Sigmoid colon (tissue), 7 donors: ENCODE measurements at places on chromosomes 2 and 18. TPM values are rescaled to one million over a fixed set of nuclear protein-coding genes. Genes with fewer than 3 reads are reported as not detected.

The CLEC4F gene
- total RNA-seq, result not detected

The FLACC1 gene
- 1.1 TPM for total RNA-seq

DNA sequence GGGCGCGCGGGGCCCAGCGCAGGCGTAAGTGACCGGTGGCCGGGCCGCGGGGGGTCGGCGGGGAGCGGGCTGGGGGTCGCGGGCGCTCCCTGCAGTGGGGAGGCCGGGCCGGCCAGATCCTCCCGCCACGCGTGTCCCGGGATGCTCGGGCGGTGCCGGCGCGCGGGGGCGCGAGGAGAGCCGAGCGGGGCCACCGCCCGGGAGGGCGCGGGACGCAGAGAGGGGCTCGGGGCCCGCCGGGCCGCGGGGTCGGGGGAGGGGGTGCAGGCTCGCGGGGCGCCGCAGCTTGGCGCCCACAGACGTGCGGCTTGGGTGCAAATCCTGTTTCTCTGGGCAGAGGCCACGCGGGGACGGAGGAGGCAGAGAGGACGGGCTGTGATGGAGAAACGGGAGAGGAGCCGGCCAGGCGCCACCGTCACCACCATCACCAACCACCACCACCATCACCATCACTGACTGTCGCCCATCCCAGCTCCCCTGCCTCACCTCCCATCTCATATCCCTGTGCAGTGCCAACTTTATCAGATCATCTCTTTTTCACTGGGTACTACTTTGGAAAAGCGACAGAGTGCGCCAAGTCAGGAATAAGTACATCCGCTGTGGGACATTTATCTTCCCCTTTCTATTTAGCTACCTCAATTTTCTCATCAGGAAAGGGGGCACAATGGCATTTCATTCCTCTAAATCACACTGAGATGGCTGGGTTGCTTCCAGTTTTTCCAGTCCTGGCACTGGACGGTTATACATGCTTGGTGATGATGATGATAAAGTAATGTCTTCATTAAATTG, 97.2 kb upstream of the GPR45 start:
- DNase-seq, result no peak

GRCh38 chr18:3855966-3856365, 406.0 kb downstream of the TGIF1 start:
- no peak for DNase-seq

DNA sequence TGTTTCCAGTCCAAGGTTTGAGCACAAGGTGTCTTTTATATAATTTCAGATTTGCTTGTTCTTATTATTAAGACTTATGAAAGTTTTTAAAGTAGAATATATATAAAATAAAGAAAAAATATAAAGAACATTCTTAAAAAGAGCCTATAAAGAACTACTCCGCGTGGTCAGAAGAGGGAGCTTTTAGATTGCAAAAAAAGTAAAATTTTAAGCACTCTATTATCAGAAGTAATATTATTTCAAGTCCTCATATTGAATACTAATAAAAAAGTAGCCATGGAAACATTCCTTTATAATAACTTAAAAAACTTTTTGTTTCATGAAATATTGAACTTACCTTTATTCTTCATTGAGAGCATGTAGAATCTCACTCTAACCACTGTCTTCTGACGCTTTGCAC, 51.4 kb downstream of the LINC00305 start:
- DNase-seq, result no peak

The GALNT13 gene
- 1.8 TPM for total RNA-seq

The SLC1A4 gene
- total RNA-seq, result 11.4 TPM

DNA sequence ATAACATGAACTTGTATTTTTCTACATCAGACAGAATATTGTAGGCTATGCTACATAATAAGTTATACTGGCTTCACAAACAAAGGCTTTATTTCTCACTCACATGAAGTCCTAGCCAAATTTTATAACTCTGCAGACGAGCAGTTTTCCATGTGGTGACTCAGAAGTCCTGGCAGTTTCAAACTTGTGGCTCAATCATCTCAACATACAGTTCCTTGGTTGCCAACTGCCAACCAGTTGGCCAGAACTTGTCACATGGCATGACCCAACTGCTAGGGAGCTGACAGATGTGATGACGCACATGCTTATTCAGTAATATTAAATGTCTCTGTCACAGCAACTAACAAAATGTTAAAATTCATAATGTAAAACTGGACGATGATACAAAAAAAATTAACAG, 63.8 kb upstream of the ZC3H15 start:
- no peak for DNase-seq

DNA sequence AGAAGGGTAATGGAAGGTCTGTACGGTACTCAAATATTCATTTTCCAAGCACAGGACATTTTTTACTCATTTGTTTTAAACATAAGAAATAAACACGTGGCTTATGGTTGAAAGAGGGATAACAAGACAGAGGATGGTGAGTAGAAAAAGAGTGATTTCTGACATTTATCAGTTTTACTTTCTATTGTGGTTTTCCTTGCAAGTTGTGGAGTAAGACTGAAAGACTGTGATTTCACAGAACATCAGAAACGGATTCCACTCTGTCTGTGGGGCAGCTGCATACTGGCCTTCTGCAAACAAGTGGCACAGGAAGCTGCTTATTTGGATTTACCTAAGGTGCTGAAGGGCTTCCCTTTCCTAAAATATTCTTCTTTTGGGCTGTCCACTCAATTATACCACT, 122.2 kb upstream of the ITGB6 start:
- DNase-seq, result no peak

DNA sequence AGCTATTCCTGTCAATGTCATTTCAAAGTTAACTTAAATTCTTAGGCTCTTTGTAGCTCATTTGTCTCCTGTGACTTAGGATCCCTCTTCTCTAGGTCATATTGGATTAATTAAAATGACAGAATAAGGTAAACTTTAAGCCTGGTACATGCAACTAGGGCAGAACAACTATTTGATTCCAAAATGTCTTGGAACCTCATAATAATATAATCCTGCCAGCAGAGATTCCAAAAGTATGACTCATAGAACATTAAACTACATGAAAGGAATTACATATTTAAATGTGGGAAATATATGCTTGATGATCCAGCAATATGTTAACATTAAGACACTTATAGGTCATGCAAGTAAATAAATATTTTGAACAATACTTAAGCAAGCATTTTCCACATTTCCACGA, 63.3 kb downstream of the COL3A1 start:
- no peak for DNase-seq

- DNase-seq, result no peak
Observed at GRCh38 chr2:43424262-43425207, 171.3 kb downstream of the THADA start.

GRCh38 chr18:25630682-25631081, 278.7 kb upstream of the ZNF521 start:
- no peak for DNase-seq

DNA sequence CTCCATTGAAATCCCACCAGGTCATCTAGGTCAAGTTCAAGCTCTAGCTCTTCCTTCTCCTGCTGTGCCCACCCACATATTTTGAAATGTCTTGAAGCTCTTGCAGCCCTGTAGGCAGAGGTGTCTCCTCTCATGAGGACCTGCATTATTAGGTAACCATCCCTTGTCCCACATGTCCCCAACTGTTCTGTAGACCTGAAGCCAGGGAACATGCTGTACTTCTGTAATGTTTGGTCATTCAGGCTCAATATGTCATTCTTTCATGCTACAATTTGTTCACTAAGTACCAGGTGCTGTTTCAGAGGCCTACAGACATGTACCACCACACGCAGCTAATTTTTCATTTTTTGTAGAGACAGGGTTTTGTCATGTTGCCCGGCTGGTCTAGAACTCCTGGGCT, 22.2 kb downstream of the SLC3A1 start:
- DNase-seq, result no peak

GRCh38 chr18:63306249-63306648, 13.3 kb downstream of the BCL2 start:
- no peak for DNase-seq

DNA sequence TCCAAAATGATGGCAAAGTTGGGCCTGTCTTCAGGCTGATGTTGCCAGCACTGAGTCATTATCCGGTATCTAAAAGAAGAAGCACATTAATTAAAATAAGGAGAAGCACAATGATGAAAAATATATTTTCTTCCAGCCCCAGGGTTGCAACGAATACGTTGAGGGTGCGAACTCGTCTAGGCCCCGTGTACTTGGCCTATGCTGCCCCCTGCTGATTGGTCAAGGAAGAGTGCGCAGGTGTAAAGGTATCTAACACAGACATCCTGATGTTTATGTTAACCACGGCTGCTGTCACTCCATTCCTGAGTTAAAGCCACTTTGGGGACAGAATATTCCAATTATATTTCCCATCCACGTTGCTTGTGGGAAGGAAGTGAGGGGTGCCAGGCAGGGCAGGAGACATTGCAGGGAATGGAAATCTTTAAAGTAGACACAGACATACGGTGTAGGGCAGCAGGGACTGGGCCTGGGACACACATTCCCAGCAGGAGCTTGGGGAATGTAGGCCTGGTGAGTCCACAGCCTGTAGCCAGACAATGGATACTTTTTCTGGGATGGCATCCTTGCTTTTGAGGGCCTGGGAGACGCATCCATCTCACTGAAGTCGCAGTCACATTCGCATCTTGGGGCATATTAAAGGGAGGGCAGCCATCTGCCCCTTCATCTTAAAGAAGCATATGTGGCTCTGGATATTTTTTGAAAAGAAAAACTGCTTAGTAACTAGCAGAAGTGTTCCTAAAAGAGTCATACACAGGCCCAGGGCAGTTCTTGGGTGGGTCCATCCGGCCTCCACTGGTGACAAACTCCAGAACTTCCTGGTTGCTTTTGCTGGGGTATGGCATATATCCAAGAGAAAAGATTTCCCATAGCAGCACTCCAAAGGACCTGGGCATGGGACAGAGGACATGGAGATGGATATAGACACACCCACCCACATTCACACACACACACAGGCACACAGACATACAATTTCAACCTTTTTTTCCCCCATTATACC, 81.9 kb downstream of the CLIP4 start:
- DNase-seq, result no peak

The CCDC195 gene
- total RNA-seq, result not detected

GRCh38 chr2:163353551-163353950, 382.3 kb downstream of the FIGN start:
- no peak for DNase-seq

The TXNDC2 gene
- not detected for total RNA-seq

The AP1S3 gene
- not detected for total RNA-seq

DNA sequence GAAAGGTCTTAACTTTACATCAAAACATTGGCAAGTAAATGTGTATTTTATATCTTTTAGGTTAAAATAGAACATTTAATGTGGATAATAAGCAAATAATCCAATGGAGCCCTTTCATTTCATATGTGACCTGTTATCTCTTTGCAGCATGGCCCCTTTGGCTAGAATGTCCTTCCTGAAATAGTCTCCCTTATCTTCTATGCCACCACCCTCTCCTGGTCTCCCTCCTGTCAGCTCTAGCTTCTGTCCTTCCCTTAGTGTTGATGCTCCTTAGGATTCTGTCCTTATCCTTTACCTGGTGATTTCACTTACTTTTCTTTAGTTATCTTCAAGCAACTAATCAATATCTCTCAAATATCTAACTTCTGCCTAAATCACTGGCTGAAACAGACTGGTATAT, 87.1 kb upstream of the TFCP2L1 start:
- DNase-seq, result no peak

DNA sequence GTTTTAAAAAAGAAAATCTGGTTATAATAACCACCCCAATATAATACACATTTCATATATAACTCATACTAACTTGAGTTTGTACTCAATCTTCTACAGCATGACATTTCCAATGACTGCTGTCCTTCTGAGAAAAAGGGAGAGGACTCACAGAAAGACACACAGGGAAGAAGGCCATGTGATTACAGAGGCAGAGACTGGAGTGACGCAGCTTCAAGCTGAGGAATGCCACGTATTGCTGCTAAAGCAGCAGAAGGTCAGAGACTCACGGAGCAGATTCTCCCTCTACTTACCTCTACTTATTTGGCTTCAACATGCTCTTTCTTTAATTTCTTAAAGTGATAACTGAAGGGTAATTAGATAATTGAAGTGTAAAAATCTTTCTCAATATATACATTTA, 753.5 kb upstream of the PKDCC start:
- no peak for DNase-seq

- DNase-seq, result no peak
Observed at GRCh38 chr2:235218486-235218907, 266.7 kb downstream of the SH3BP4 start.

The MBD2 gene
- 21.4 TPM for total RNA-seq

- no peak for DNase-seq
Observed at GRCh38 chr18:60826346-60826745, 453.8 kb upstream of the MC4R start.

DNA sequence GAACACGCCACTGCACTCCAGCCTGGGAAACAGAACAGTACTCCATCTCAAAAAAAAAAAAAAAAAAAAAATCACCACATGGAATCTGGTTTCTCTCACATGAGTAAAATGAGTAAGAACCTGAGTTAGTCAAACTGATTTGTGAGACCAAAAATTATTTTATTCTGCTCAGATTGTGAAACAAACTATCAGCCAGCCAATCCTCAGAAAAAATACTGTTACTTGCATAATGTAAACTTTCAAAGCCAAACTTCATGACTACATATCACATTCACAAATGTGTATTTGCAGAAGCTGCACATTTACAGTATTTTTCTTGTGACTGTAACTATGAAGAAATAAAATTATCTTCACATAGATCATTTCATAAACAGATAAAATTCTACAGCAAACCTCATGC, 23.2 kb downstream of the SUMO1 start:
- DNase-seq, result no peak

DNA sequence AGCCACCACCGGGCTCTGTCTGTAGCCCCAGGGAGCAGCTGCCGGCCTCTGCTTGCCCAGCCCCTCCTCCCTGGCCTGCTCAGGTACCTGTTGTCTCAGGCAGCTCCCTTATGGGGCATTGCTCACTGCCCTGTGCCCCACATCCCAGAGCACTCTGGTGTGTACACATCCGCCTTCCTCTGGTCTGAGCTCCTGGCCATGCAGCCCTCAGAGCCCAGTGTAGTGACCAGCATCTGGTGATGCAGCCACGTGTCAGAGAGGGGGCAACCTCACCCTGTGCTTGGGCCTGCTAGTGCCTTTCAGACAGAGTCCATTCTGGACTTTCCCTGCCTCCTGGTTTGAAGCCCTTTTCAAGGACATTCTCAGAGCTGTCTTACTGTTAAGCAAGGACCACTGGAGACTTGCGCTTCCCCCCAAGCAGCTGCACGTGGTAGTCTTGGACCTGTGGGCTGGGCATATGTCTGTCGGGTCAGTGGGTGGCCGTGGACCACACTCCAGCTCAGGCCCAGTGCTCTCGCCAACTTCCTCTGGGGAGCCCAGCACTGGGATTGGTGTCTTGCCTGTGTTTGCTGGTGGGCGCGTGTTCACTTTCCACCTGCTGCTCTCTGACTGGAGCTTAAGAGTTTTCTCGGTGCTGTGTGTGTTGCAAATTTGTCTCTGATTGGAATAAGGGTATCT, 30.7 kb downstream of the DGKD start:
- DNase-seq, result no peak

The ALPI gene
- total RNA-seq, result not detected
